ENCODE measurements at places on chromosomes 2 and 18.

DNA sequence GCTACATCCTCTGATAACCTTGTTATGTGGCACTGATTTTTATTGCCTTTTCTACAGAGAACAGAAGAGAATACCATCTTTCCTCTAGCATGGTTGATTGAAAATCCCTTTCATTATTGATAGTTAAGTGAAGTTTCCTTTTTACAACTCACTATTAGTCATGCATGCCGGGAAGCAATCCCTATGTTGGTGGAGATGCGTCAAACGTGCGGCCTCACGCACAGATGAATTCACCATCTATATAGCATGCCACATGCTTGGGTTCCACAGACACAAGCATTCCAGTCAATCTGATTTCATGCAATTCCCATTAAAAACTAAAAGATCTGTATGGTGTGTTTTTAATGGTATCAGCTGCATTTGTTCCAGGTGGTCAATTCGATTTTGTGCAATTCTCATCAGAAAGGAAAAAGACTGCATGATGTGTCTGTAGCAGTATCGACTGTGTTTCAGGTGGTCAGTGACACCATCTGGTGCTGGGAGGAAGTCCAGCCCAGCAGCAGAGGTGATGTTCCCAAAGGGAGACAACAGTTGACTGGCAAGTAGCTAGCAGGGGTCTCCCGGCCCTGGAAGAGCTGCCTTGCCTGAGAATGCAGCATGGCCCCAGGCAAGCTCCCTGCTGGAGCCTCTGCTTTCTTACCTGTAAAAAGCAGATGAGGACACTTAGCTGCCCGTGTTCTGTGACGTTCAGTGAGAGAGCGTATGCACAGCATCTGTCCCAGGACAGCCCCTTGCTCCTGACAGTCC lies 151.3 kb upstream of the NCK2 start:
- DNase-seq: no peak

DNA sequence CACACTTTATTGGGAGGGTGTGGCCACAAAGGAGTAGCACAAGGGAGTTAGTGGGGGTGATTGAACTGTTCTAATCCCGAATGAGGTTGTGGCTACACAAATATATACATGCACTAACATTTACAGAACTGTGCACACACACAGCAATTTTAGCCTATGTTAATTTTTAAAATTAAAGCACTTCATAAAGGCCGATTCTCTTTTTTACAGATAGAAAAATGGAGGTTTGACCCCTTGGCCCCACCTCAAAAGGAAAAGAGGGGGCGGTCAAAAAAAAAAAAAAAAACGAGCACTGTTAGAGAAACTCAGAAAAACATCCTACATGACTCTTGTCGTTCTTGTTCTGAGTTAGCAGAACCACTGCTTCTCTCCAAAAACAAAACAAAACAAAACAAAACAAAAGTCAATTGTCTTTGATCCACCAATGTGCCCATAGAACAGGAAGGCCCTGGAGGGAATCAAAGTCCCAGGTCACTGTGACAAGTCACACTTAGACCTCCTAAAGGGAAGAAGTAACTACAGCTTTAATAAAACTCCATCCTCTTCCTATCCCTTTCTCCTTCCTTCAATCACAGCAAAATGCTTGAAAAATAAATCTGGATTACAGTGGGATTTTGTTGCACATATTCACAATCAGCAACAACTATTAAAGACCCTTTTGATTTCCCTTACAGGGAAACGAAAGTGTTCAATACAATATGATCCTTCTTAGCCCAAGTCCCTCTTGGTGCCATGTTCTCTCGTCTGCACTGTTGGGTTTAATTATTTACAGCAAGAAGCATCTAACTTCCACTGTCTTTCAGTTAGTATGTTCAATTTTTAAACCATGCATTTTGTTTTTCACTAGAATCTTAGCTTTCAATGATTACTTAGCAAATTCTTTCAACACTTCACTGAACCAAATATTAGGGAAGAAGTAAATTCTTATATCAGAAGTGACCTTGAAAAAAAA lies 16.6 kb downstream of the LRP2 start:
- no peak for DNase-seq

DNA sequence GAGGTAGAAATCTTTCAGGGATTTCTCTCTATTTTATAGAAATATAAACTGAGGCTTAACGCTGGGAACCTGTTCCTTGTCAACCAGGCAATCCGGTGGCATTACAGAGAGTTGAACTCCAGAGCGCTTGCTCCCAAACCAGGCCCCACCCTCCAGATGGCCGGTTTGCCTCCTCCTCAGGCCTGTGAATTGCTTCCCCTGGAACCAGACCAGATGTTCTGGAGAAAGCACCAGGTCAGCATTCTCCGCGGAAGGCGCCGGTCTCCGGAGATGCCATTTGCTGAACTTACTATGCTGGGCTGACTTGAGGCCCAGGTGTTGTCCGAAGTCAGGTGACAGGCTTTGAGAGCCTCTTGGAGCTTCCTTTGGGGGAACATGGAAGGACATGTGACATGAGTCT lies 17.2 kb downstream of the TNP1 start:
- DNase-seq: no peak

DNA sequence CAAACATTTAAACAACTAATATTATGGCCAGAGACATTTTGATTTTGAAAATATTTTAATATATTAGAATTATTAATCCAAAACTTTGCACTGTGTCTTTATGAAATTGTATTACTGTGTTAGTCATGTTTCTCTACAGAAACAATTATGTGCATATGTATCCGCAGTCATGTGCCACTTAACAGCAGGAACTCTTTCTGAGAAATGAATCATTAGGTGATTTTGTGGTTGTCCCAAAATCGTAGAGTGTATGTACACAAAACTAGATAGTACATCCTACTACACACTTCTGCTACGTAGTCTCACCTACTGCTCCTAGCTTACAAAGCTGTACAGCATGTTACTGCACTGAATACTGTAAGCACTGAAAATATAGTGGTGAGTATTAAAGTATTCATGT lies 479.2 kb upstream of the DSEL start:
- DNase-seq: no peak

- DNase-seq: no peak
Observed at GRCh38 chr2:55148269-55148668, 83.8 kb downstream of the CLHC1 start.

DNA sequence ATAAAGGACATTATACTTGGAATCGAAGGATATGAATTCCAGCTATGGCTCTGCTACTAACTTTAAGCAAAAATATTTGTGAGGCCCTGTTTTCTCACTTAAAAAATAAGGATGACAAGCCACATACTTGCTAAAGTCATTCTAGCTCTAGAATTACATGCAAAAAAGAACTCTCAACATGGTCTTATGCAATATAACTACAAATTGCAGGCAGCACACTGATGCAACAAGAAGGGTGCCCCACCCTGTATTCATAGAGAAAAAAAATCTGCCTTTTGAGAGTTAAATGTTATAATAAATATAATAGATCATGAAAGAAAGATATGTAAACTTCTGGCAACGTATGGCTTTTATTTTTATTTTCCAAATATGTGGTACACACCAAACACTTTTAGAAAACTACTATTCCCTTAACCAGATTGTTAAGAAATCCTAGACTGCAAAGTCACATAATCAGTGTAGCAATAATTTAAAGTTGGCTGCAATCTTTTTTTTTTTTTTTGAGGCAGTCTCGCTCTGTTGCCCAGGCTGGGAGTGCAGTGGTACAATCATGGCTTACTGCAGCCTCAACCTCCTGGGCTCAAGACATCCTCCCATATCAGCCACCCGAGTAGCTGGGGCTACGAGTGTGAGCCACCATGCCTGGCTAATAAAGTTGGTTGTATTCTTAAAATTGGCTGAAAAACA lies 40.2 kb upstream of the WDSUB1 start:
- DNase-seq: no peak

- DNase-seq: no peak
Observed at GRCh38 chr2:240948905-240949790, 43.0 kb downstream of the CROCC2 start.

GRCh38 chr2:1517786-1518185 lies 104.5 kb downstream of the TPO start:
- no peak for DNase-seq

GRCh38 chr2:171966235-171966634 lies 33.5 kb upstream of the METAP1D start:
- DNase-seq: no peak

DNA sequence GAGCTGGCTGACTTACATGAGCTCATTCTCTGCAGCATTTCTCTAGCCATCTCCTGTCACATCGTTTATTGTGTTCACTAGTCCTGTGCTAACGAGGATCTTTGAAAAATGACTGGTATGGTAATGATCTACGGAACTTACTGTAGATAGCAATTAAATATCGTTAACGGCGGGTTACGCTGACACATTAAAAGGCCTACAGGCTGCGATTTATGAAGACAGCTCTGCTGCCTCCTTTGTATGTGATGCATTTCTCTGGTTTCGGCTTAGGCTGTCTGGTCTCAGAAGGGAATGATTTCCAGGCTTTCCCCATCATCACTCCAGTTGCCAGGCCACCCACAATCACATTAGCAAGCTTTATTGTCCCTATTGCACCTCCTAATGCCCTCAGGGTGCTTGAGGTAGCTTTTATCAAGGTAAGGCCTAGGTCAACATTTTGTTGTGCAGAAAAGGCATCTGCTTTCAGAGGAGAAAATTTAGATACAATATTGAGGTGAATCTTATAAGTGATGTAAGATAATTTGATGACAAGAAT lies 284.4 kb downstream of the SOX11 start:
- no peak for DNase-seq

GRCh38 chr2:20071397-20072383 lies 20.3 kb upstream of the LAPTM4A start:
- DNase-seq: no peak

- DNase-seq: no peak
Observed at GRCh38 chr18:76368976-76369375, 126.1 kb downstream of the ZNF516 start.

DNA sequence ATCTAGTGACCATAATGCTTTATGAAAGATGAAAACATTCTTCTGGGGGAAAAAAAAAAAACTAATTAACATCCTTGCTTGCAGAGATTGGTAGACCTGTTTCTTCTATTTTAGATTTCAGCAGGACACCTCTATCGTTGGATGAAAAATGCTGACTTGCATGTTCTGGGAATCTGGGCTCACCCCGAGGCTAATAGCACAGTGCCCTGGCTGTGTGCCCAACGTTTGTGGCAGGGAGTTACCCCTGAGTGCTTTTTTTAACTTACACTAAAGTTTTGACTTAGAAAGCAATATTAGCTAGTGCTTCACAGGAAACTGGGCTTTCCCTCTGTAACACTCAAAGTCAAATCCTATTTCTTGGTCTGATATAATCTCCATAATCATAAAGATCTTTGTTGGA lies 233.2 kb downstream of the SLC8A1 start:
- no peak for DNase-seq

DNA sequence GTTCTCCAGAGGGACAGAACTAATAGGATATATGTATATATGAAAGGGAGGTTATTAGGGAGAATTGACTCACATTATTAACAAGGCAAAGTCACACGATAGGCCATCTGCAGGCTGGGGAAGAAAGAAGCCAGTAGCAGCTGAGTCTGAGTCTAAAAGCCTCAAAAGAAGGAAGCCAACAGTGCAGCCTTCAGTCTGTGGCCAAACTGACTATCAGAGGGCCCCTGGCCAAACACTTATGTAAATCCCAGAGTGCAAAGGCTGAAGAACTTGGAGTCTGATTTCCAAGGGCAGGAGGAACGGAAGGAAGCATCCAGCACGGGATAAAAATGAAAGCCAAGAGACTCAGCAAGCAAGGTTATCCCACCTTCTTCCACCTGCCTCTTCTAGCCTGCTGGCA lies 108.0 kb upstream of the LDLRAD4 start:
- no peak for DNase-seq

GRCh38 chr18:10841203-10841602 lies 308.2 kb downstream of the PIEZO2 start:
- no peak for DNase-seq

GRCh38 chr18:75378376-75379315 lies 48.9 kb downstream of the SMIM21 start:
- DNase-seq: no peak

GRCh38 chr18:31199190-31199769 lies 36.6 kb upstream of the DSC1 start:
- no peak for DNase-seq

- DNase-seq: no peak
Observed at GRCh38 chr2:176172895-176173566, 15.4 kb upstream of the HOXD1 start.

DNA sequence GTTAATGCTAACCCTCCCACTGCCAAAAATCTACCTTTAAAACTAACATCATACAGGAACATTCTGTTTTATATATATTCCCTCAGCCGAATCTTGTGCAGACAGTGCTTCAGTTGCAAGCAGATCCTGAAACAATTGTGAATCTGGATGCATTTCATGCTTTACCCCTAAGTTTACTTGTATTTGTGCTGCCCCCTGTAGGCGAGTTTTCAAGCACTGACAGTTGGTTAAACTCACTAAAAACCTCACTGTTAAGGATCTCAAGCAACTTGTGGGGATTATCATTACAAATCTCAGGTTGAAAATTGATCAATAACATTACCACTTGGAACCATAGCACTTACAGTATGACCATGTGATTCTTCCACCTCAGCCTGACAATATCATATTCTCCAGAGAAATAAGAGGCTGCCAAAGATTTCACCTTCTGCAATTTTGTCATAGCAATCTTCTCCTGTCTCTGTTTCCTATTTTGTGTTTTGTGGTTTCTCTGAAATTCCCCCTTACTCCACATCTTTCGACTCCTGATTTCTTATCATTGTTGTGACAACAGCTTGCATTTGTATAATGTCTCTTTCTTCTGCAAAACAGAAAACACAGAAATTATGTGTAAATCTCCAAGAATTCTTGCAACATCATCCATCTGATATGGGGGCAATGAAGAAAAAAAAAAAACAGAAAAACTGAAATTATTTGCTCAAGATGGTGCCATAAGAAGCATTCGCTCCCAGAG lies 354.6 kb upstream of the SETBP1 start:
- no peak for DNase-seq

GRCh38 chr18:23196119-23197007 lies 61.1 kb downstream of the CABLES1 start:
- DNase-seq: no peak

GRCh38 chr2:9844036-9844483 lies 786 bp downstream of the TAF1B start:
- no peak for DNase-seq

DNA sequence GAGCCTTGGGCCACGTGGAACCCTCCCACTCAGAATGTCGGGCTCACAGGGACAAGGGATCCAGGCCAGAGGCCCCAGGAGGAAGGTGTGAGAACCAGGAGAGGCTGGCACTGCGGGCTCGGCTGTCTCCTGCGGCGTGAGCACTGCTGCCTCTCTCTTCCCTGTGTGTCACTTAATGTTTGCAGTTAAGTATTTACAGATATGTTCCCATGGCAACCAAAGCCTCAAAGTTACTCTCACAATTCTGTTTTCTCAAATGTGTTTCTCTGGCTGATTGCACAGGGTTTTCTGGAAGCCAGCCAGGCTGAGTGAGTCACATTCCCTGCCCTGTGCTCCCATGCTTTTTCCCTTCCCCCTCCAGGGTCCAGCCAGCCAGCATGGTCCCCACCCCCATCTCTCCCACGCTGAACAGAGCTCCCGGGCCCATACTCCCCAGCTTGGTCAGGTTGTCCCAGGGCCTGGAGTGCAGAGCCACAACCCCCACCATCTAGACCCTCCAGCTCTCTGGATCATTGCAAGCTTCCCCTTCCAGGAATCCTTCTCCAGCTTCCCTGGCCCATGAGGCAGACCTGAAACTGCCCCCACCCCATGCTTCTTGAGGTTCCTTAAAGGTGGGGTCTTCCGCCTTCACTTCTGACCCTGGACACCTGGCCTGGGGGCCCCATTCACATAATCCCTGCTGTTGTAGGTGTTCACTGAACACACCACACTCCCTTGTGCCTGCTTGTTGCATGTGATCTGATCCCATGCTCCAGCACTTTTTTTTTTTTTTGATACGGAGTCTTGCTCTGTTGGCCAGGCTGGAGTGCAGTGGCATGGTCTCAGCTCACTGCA lies 265.9 kb downstream of the CELF4 start:
- DNase-seq: no peak

All from T-helper 9 cell (primary cell).